Left hindlimb (tissue), 1 donor: ENCODE measurements at places on chromosomes 3 and 15.

DNA sequence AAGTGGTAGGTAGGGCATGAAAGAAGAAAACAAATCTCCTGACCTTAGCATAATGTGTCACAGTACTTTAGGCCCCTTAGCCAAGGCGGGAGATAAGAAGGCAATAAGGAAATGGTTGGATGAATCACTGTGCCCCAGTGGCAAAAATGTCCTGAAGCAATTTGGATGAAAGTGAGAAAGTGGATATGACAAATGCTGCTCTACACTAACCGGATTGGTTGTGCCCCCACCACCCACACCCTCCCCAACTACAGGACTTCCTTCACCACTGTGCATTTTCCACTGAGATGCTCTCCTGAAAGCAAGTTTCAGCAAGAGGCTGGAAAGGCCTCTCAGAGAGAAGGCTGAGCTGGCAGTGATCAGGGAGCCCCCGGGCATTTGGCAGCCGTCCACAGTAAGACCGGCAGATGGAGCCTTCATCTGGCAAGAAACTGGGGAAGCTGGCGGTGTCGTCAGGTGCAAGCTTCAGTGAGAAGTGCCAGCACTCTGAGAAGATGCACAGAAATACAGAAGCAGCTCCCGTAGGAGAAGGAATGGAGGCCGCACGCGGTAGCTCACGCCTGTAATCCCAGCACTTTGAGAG, 63.8 kb downstream of the ATP1B3 start:
- peak; percentile 47 for DNase-seq

- no peak for DNase-seq
These were observed 122.5 kb downstream of the IGSF11 start for GRCh38 chr3:118912188-118912587.

DNA sequence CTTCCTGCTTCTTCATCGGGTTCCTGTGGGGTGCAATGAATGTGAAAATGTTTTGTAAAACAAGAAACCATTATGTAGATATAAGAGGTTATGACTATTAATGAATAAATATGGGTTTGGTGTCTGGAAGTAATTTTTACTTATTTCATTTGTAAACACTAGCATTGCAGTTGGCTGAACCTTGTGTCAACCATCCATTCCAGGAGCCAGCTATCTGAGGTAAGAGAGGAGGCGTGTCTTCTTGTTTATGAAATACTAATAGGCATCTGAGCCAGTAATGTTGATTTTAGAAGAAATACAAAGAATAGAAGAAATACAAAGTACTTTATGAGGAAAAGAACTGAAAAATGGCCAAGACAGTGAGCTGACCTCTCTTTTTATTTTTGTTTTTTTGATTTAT, 187.5 kb downstream of the LPP start:
- DNase-seq: no peak

- peak; percentile 65 for DNase-seq
These were observed 6.2 kb upstream of the MEIS2 start for GRCh38 chr15:37106490-37107001.
